ENCODE measurements at places on chromosomes 7 and 10. TPM values are rescaled to one million over a fixed set of nuclear protein-coding genes. Genes with fewer than 3 reads are reported as not detected.

GRCh38 chr10:6065835-6066234, 3.7 kb upstream of the IL2RA start:
- H3K4me3 ChIP-seq: peak overlapping the region; percentile 22
- peaks cover 2% of the 10 kb centered on the region for H3K27me3 ChIP-seq
- H3K27ac ChIP-seq: peak overlapping the region; percentile 74
- peaks cover 73% of the 10 kb centered on the region for H3K4me1 ChIP-seq
- no peak for DNase-seq

- no peaks in the 10 kb centered on the region for H3K4me1 ChIP-seq
- H3K4me3 ChIP-seq: no peak overlapping the region
- peaks cover 7% of the 10 kb centered on the region for H3K27me3 ChIP-seq
- H3K36me3 ChIP-seq: no peaks in the 10 kb centered on the region
Measured at GRCh38 chr7:22319424-22320403, 37.2 kb downstream of the RAPGEF5 start.

GRCh38 chr7:88312061-88312663, 5.5 kb upstream of the STEAP4 start:
- H3K27me3 ChIP-seq: peaks cover 10% of the 10 kb centered on the region
- H3K27ac ChIP-seq: no peak overlapping the region
- DNase-seq: no peak
- no peak overlapping the region for H3K4me3 ChIP-seq
- H3K4me1 ChIP-seq: no peaks in the 10 kb centered on the region

Gene TUBAL3
- total RNA-seq: 0.14 TPM

DNA sequence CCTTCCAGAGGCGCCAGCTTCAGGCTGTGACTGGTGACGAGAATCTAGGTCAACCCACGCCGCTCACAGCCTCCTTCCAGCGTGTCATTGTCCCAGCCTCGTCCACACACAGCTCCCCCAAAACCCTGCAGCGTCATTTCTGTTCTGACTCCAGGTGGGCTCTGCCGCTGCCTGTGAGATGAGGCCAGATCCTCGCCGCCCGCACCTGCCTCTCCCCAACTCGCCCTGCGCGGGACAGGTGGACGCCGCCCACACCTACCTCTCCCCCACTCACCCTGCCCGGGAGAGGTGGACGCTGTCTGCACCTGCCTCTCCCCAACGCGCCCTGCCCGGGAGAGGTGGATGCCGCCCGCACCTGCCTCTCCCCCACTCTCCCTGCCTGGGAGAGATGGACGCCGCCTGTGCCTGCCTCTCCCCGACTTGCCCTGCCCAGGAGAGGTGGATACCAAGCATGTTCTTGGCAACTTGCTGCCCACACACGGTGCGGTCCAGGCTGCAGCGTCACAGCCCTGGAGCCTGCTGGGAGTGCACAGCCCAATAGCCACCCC, 32.0 kb upstream of the CFAP46 start:
- H3K4me1 ChIP-seq: no peaks in the 10 kb centered on the region
- no peak overlapping the region for H3K4me3 ChIP-seq
- DNase-seq: no peak
- no peak overlapping the region for H3K27ac ChIP-seq
- no peaks in the 10 kb centered on the region for H3K36me3 ChIP-seq

Gene JCAD
- 0.19 TPM for total RNA-seq

GRCh38 chr10:110203500-110204455, 3.6 kb upstream of the MXI1 start:
- H3K27ac ChIP-seq: no peak overlapping the region
- no peak overlapping the region for H3K4me3 ChIP-seq
- H3K4me1 ChIP-seq: peaks cover 28% of the 10 kb centered on the region
- no peaks in the 10 kb centered on the region for H3K36me3 ChIP-seq
- H3K27me3 ChIP-seq: peaks cover 42% of the 10 kb centered on the region

DNA sequence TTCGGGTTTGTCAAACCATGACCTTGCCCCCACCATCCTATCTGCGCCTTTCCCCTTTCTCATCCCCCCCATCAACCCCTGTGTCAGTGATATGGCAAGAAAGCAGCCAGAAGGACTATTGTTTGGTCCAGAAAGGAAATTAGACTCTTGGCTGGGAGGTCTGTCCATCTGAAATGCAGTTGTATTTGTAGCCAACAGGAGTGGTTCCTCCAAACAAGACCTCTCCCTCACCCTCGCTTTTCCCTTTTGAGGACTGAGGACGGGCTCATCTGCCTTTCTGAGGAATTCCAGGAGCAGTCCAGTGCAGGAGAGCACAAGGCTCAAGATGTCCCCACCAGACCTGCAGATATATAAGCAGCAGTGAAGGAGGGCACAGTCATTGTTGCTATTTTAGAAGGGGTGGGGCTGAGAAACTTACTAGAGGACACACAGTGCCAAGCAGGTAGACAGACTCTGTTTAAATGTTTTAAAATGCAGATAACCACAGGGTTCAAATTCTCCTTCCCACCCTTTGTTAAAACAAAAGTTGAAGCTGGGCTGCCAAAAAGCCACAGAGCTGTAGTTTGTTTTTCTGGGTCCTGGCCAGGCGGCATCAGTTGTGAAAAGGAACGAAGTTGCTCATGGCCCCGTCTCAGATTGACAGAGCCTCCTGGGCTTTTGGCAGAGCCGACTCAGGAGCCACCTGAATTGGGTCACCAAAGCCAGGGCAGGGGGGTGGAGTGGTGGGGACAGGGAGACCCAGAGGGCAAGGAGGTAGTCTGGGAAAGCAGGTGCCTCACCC, 37.3 kb downstream of the CYP17A1 start:
- H3K4me3 ChIP-seq: no peak overlapping the region
- DNase-seq: no peak
- H3K4me1 ChIP-seq: peaks cover 38% of the 10 kb centered on the region
- peak overlapping the region; percentile 41 for H3K27ac ChIP-seq
- no peaks in the 10 kb centered on the region for H3K27me3 ChIP-seq

Gene OR6V1
- total RNA-seq: not detected

Gene AGMO
- total RNA-seq: not detected

Gene ZNF398
- 14.2 TPM for total RNA-seq

GRCh38 chr7:128456255-128456725, 612 bp downstream of the HILPDA start:
- no peak for DNase-seq
- peaks cover 6% of the 10 kb centered on the region for H3K27me3 ChIP-seq
- H3K4me1 ChIP-seq: peaks cover 57% of the 10 kb centered on the region
- peak overlapping the region; percentile 90 for H3K4me3 ChIP-seq
- peaks cover 40% of the 10 kb centered on the region for H3K36me3 ChIP-seq
- H3K27ac ChIP-seq: peak overlapping the region; percentile 100

GRCh38 chr10:126156012-126156411, 232.3 kb downstream of the ADAM12 start:
- no peak overlapping the region for H3K4me3 ChIP-seq
- H3K27me3 ChIP-seq: no peaks in the 10 kb centered on the region
- no peaks in the 10 kb centered on the region for H3K4me1 ChIP-seq
- H3K27ac ChIP-seq: no peak overlapping the region
- no peak for DNase-seq

DNA sequence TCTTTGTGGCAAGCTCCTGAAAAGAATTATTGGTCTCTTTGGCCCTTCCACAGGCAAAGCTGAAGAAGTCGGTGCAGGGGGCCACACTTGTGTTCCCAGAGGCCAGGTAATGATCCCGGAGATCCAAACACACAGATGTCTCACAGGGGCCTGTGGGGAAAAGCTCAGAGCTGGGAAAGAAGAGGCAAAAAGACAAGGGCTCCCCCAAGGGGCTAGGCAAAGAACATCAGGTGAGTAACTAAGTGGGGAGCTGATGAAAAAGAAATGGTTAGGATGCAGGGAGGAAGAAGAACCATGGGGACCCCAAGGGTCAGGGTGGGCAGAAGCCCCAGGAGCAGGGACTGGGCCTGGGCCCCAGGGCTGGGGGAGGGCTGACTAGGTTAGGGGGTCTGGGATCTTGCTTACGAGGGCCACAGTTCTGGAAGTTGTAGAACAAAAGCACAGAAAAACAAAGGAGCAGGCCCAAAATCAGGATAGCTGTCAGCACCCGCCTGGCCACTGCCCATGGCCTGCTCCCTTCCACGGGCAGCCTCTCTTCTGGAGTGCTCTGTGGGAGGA, 1.1 kb downstream of the KEL start:
- no peak overlapping the region for H3K4me3 ChIP-seq
- peaks cover 24% of the 10 kb centered on the region for H3K27me3 ChIP-seq
- H3K27ac ChIP-seq: no peak overlapping the region
- DNase-seq: peak; percentile 62
- no peaks in the 10 kb centered on the region for H3K4me1 ChIP-seq

GRCh38 chr7:154746571-154747360, 256.2 kb downstream of the PAXIP1 start:
- DNase-seq: no peak
- no peaks in the 10 kb centered on the region for H3K27me3 ChIP-seq
- H3K36me3 ChIP-seq: no peaks in the 10 kb centered on the region
- no peak overlapping the region for H3K4me3 ChIP-seq

DNA sequence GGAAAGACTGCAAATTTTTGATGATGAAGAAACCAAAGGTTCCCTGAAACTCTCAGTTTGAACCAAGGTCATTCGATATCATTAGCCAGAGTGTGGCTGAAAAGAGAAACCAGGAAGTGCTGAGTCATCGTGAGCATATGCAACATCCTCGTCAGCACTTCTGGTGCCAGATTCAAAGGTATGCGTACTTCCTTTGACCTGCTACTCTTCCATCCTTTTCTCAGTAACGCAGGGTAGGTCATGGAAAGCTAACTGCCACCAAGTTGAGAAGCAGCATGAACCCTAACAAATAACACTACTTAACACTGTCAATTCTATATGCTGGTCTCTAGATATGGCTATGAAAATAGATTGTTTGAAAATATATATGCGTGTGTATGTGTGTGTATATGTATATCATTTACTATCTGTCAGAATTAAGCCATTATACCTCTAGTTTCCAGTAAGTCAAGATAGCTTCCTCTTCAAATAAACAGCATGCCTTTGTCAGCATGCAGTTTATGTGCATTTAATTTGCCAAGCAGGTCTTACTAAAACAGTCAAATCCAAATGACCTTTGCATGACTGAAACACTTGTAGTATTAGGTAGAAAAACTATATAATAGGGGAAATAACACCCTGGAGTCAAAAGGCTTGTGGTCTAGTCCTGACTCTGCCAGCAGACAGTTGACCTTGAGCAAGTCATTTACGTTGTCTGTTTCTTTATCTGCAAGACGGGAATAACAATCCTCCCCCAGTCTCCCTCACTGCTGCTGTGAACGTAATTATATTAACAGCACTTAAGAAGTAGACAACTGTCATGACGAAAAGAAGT, 26.4 kb downstream of the CDK6 start:
- peaks cover 42% of the 10 kb centered on the region for H3K36me3 ChIP-seq

GRCh38 chr7:95472581-95473161, 13.1 kb upstream of the ASB4 start:
- H3K4me3 ChIP-seq: no peak overlapping the region
- no peak for DNase-seq
- H3K27ac ChIP-seq: no peak overlapping the region
- peaks cover 7% of the 10 kb centered on the region for H3K4me1 ChIP-seq
- H3K27me3 ChIP-seq: peaks cover 3% of the 10 kb centered on the region

Gene CACNA2D1
- total RNA-seq: not detected

Gene LRRC18
- total RNA-seq: not detected

GRCh38 chr7:136976504-136977251, 108.2 kb downstream of the CHRM2 start:
- no peak for DNase-seq
- H3K27me3 ChIP-seq: no peaks in the 10 kb centered on the region
- no peaks in the 10 kb centered on the region for H3K4me1 ChIP-seq
- no peak overlapping the region for H3K27ac ChIP-seq

DNA sequence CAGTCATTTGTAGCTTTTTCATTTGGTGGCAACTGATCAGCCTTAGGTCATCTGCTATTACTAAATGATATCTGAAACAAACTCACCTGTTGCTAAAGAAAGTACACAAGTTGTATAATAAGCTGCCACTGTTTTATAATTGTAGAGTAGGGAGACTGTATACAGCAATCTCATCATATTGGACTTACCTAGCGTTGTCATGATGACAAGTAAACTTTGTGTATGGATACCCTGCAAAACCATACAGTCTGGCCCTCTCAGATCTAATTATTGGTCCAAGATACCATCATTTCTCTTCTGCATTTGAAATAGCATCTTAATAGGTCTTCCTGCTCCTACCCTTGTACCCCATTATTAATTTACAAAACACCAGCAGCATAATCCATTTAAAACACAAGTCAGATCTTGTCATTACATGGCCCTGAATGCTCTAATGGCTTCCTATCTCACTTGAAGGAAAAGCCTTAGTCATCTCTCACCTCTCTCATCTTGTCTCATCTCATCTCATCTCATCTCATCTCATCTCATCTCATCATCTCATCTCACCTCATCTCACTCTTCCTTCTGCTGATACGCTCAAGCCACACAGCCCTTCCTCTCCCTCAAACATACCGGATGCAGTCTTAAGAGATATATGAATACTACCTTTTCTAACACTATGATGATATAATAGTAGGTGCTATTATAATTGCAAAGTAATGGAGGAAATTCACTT, 540.6 kb downstream of the MDFIC start:
- H3K4me3 ChIP-seq: no peak overlapping the region
- H3K36me3 ChIP-seq: no peaks in the 10 kb centered on the region
- H3K27ac ChIP-seq: no peak overlapping the region
- no peaks in the 10 kb centered on the region for H3K4me1 ChIP-seq
- no peaks in the 10 kb centered on the region for H3K27me3 ChIP-seq

Gene NRAP
- total RNA-seq: not detected
